DND-41 (cell line): ENCODE measurements at places on chromosomes 4 and X.

DNA sequence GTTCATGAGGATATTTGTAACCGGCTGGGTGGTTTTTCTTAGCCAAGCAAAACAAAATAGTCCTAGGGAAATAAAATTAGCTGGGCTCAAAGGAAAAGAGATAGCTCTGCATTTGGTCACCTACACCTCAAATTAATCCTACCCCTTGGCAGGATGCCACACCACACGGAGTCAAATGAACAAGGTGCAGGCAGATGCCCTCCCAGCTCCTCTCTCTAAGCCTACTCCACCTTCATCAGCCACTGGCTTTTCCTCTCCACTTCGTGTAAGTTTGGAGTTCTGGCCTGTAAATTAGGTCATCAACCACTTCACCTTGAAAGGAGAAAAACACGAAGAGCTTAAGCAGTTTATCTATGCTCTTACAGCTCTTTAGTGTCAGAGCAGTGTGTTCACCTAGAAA, 1.4 kb downstream of the DDIT4L start:
- DNase-seq = peak; percentile 61

DNA sequence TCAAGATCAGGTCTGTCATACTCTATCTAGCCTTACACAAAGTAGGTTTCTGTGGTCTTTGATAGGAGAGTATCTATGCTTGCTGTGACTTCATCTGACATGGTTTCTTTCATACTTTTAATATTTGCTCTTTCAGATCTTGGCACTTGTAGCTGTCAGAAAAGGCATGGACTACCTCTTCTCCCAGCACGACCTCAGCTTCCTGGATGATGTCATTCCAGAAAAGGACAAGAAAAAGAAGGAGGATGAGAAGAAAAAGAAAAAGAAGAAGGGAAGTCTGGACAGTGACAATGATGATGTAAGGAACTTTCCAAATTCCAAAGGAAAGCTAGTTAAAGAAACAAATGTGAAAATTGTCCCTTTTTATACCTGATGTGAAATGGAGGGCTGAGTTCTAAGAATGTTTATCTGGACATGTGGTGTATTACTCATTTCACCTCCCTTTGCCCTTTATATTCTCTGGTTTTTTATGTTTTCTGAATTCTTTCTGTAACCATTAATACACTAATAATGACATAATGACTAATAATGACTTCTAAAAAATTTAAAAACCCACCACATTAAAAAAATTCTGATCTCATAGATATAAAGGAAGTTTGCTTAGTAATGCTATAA, 221.2 kb downstream of the SLC4A4 start:
- DNase-seq = no peak

GRCh38 chr4:4474476-4474875, 67.4 kb downstream of the STX18 start:
- DNase-seq = no peak

- DNase-seq = no peak
Measured at GRCh38 chr4:6916587-6917460, 7.2 kb downstream of the TBC1D14 start.

- DNase-seq = peak; percentile 39
Measured at GRCh38 chr4:88818631-88819470, 121.2 kb upstream of the NAP1L5 start.

GRCh38 chr4:113919611-113920010, 59.8 kb downstream of the ARSJ start:
- no peak for DNase-seq

DNA sequence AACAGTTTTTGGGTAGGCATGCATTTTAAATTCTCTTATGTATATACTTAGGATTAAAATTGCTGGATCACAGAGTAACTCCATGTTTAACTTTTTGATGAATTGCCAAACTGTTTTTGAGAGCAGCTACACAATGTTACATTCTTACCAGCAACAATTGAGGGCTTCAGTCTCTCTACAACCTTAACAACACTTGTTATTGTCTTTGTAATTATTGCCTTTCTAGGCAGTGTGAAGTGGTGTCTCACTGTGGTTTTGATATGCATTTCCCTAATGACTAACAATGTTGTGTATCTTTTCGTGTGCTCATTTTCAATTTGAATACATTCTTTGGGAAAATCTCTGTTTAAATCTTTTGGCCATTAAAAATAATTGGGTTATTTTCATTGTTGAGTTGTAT, 17.3 kb upstream of the F11 start:
- no peak for DNase-seq

GRCh38 chr4:129490516-129490915, 394.6 kb downstream of the C4orf33 start:
- no peak for DNase-seq

GRCh38 chr4:146245850-146246249, 31.5 kb downstream of the REELD1 start:
- no peak for DNase-seq

GRCh38 chrX:68677998-68678397, 30.5 kb downstream of the STARD8 start:
- DNase-seq = no peak

GRCh38 chrX:135354288-135354687, 45.0 kb downstream of the ETDC start:
- DNase-seq = no peak

- DNase-seq = no peak
Measured at GRCh38 chr4:26206999-26207398, 113.8 kb upstream of the RBPJ start.

DNA sequence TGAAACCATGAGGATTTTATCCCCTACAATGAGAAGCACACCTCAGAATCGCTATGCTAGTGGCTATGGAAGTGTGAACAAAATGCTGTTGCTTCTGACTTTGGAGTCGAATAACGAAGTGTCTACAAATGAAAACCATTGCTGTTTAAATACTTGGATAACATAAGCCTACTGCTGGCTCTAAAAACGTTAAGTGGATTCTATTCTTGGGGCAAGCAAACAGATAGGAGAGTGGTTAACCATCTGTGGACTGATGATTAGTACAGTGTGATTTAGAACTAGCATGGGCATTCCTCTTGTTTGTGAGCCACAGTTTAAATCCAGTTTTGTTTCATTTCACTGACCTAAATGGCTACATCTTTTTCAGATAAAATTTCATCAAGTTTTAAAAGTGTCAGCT, 109.7 kb upstream of the PNPLA4 start:
- DNase-seq = no peak

DNA sequence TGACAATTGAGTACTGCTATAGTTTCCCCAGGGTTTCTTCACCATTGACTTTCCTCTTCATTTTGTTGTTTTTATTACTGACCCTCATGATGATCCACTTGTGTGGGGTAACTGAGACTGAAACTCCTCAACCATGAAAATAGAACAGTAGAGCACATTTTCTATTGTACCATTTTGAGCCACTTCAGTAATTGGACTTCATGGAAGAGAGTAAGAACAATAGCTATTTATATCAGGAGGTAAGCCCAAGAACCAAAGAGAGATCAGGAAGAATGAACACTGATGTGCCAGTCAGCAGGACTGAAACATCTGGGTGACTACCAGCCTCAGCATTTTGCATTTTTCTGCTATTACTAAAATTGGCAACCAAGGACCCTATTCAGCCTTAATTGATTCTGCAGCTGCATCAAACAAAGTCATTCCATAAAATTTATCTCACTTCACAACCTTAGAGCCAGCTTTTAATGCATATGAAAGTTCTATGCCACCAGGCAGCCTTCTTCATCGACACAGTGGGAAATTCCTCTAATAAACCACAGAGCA, 151.4 kb downstream of the BANK1 start:
- no peak for DNase-seq

DNA sequence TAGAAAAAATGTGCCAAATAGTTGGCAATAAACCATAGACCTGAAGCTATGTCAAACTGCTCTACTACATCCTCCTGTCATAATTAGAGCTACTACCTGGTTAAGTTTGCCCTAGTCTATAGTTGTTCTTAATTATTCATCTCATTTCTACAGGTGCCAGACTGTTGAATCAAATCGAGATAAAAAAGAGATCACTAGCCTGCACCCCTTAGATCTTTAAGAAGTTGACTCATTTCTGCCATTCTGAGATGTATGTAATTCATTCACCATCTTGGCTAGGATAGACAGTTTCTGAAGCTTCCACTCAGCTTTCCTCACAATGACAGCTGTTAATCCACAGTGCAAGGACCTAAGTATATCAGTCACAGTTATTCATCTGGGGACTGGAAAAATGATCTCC, 452.1 kb upstream of the BOD1L1 start:
- no peak for DNase-seq

GRCh38 chr4:81826335-81826734, 354.6 kb upstream of the RASGEF1B start:
- DNase-seq = no peak

DNA sequence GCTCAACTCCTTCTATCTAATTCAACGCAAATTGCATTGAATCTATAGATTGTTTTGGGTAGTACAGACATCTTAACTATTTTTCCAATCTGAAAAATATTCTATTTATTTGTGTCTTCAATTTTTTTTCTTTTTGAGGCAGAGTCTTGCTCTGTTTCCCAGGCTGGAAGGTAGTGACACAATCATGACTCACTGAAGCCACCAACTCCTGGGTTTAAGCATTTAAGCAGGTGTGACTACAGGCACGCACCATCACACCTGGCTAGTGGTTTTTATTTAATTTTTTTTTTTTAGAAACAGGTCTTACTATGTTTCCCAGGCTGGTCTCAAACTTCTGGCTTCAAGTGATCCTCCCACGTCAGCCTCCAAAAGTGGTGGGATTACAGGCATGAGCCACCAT, 98.3 kb downstream of the GK start:
- DNase-seq = no peak

- peak; percentile 45 for DNase-seq
Measured at GRCh38 chr4:170047771-170048354, 21.7 kb upstream of the MFAP3L start.

GRCh38 chr4:173466101-173466500, 63.9 kb downstream of the HAND2 start:
- DNase-seq = no peak

DNA sequence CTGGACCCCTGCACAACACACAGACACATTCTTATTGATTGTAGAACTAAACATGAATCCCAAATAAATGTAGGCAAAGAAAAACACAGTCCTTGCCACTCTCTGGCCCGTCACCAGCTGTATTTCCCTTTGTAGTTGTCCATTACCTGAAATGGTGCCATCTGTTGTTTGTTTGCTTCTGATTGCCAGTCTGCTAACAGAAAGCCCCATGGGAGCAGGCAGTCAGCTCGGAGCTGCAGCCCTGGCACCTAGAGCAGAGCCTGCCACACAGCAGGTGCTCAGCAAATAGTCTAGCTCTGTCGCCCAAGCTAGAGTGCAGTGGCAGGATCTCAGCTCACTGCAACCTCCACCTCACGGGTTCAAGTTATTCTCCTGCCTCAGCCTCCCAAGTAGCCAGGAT, 28.9 kb downstream of the CPLX1 start:
- no peak for DNase-seq

DNA sequence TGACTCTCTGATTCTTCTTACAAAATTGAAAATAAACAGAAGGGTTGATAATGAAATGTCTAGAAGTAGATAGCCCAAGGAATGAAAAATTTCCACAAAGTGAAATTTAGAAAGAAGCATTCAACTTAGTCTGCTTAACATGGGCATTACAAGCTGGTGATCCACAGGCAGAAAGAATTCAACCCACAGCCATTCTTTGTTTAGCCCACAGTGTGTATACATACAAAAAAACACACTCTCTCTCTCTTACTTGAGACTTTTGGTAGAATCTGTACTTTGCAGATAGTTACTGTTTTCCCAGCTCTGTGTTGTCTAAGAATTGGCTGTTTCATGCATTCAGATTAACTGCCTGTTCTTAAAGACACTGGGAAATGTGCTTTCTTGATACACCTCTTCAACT, 159.8 kb downstream of the SLC4A4 start:
- no peak for DNase-seq

GRCh38 chr4:45064741-45065140, 338.4 kb upstream of the GNPDA2 start:
- no peak for DNase-seq

DNA sequence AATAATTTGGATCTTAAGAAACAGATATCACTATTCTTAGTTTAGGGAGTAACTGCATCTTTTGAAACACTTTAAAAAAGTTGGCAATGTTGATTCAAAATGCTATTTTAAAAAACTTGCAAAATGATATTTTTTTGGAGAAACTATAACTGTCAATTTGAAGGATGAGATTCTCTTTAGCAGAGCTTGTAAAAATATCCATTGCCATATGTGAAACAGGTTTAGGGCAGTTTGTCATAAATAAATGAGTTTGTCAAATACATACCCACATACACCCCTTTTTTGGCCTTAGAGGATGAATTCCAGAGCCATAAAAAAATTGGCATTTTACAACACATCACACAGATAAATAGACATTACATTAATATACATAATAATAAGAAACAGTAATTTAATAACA, 174.6 kb downstream of the BMPR1B start:
- DNase-seq = no peak

DNA sequence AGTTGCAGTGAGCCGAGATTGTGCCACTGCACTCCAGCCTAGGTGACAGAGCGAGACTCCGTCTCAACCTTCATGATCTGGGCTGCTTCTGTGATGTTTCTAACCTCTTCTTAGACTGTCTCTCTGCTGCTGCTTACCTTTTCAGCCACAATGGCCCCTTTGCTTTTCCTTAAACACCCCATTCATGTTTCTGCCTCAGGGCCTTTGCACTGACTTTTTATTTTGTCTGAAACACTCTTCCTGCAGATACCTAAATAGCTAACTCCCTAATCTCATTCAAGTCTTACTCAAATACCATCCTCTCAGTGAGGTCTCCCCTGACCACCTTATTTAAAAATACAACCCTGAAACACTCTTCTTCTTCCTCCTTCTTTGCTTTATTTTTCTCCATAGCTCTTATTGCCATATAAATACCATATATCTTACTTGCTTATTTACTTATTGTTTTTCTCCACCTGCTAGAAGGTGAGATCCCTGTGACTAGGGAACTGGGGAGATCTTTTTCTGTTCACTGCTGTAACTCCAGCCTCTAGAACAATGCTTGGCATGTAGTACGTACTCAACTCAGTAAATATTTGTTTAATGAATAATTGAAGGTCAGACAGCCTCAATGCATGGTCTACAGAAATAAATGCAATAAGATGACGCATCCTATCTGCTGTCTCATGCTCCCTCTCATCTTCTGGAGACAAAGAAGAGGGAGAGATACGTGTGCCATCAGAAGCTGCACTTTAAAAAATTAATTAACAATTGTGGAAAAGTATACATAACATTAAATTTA, 43.8 kb upstream of the SETD7 start:
- no peak for DNase-seq

DNA sequence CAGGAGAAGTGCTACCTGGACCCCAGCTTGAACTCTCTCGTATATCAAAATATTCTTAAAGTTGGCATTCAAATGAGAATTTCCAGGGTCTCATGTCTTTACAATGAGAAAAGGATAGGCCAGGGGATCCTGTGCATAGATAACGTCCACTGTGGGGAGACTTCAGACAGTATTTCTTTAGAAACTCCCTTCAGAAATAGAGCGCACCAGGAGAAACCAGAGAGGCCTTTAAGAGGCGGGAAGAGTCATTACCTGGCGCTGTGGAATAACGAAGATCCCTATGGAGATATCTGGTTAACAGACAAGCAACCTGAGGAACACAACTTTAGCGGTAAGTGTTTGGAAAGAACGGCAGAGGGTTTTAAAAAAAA, 600 bp downstream of the RADX start:
- DNase-seq = no peak
